ENCODE measurements at places on chromosomes 4 and X.

DNA sequence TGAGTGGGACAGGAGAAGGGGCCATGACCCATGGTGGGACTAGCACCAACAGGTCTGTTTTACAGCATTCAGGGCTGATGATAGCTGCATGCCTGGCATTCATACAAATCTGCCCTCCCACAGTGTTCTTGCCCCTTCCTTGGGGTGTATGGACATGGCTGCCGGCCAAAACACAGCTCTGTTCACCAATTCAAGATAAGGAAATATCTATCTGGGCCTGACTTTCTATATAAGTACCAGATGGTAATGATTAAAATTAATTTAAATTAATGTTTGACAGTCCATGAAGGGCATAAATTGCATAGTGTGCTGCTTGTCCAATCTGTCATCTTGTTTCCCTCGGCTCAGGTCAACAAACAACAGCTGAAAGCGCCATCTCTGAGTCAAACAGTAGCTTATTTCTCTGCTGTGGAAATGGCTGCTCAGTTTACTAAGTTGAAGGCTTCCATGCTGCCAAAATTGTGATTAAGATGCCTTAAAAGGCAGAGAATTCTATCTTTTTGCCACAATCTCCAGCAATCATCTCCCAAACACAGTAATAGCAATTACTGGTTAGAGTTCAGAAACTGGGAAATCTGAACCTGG is 67.0 kb upstream of the TSPAN7 start:
- DNase-seq: no peak

- no peak for DNase-seq
Measured at GRCh38 chr4:153276971-153277370, 67.5 kb upstream of the MND1 start.

GRCh38 chrX:40663880-40664630 is 16.7 kb upstream of the CXorf38 start:
- no peak for DNase-seq

- no peak for DNase-seq
Measured at GRCh38 chr4:138688408-138689085, 327.0 kb upstream of the NOCT start.

GRCh38 chr4:19224820-19225219 is 1026.9 kb upstream of the SLIT2 start:
- DNase-seq: peak; percentile 13

- peak; percentile 82 for DNase-seq
Measured at GRCh38 chrX:153763989-153764755, at the start of gene PLXNB3. Gene PLXNB3, plus strand, starts transcription at chrX:153764249. Its CDS starts 1,287 bp downstream, at chrX:153765536.

- DNase-seq: no peak
Measured at GRCh38 chr4:80070880-80071603, 2.0 kb downstream of the ANTXR2 start.

DNA sequence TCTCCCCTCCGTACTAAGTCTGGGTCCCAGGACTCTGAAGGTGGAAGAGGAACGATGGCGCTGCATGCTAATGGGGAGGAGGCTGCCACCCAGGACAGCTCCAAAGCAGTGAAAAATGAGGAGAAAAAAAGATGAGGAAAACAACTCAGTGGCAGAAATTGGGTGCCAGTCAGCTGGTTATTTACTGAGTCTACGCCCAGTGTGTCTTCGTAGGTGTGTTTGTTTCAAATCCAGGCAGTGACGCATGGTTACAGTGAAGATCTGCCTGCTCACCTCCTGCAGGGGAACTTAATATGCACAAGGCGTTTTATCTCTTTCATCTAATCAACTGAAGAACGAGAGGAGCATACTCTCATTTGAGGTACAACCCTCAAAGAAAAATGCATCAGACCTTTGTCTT is 70.9 kb upstream of the FBXW7 start:
- no peak for DNase-seq

- no peak for DNase-seq
Measured at GRCh38 chr4:7679406-7680040, 244.8 kb upstream of the PSAPL1 start.

- no peak for DNase-seq
Measured at GRCh38 chr4:32569861-32570260, 1849.7 kb downstream of the PCDH7 start.

DNA sequence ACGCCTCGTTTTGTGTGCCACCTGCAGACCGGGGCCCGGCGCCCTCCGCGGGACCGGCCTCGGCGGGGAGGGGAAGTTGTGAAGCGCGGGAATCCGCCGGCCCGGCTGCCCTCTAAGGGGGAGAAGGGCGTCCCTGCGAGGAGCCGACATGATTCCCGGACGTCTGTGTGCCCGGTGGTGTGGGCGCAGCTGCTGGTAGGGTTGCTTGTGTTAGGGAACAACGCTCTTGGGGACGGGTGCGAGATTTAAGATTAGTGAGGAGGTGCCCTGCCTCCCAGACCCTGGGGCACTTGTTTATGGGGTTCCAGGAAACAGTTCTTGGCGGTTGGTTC is 627 bp downstream of the CDKN2AIP start:
- DNase-seq: no peak

DNA sequence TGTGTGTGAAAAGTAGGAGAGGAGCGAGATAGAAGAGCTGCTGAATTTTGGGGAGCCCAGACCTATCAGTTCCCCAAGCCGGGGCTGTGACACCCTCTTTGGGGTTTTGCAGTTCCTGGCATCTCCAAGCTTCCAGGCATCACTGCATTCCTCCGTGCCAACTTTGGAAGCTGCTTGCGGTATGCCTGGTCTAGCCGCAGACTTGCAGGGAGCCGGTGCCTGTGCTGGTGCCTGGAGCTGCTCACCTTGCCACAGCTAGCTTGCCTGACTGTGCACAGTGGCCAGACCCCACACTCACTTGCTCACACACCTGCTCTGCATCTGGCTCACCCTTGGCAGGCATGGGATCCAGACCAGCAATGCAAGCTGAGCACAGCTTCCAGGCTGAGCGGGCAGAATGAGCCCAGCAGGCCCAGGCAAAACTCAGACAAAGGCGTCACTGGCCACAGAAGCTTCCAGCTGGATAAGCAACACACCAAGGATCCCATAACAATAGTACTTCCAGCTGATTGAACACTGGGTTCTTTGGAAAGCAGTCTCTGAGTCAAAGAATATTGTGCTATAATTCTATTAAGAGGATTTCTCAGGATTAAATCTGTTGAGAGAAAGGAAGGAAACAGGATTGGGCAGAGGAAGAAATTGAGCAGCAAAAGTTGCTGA is 390.9 kb downstream of the TEX13C start:
- DNase-seq: no peak

GRCh38 chrX:2513121-2513664 is 12.4 kb upstream of the DHRSX start:
- DNase-seq: no peak

GRCh38 chrX:23066588-23067281 is 67.0 kb downstream of the DDX53 start:
- peak; percentile 19 for DNase-seq

GRCh38 chr4:42344749-42345148 is 52.5 kb upstream of the SHISA3 start:
- DNase-seq: no peak

GRCh38 chr4:56861360-56861759 is 39.9 kb upstream of the SPINK2 start:
- no peak for DNase-seq

DNA sequence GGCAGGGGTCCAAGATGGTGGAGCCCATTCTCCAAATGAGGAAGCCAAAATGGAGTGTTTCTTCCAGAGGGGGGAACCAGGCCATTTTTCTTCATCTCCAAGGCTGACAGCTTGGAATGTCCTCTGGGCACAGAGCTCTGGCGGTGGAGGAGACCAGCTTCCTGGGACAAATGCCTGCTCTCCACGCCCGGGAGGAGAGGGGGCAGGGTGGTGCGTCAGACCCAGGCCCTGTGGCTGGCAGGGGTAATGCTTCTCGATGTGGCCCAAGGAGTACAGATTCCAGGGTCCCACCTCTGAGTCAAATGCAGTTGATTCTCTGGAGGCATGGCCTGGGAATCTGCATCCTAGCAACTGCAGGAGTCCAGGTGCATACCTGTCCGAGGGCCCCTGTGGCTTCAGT is 44.6 kb upstream of the ADRA2C start:
- DNase-seq: no peak

DNA sequence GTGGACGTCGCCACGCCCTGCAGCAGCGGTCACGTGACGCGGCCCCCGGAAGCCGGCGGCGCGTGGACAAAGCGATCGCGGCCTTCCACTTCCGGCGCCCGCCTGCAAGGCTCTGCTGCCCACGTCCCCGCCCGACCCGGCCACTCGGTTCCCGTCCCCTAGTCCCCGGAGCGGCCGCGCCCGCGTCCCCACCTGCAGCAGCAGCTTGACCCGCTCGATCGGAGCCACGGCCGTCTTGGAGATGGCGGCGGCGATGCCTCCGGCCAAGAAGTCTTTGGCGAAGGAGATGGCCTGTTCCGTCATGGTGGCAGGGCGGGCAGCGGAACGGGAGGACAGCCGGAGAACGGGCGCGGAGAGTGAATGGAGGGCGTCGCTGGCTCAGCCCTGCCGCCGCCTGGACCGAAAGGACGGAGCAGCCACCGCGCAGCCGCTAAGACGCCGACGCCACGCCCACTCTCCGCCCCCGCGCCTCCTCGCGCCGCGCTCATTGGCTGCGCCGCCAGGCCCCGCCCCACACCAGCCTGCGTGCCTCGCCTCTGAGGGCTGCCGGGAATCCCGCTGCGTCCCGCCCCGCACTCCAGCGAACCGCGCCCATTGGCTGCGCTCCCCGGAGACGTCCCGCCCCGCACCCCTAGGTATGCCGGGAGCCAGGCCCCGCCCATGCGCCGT is at the start of gene SLC25A6:
Gene SLC25A6 (minus strand): TSS at position 407 of the 669 bp plus-strand sequence. CDS start 104 bp downstream, at position 303.
- peak; percentile 100 for DNase-seq

DNA sequence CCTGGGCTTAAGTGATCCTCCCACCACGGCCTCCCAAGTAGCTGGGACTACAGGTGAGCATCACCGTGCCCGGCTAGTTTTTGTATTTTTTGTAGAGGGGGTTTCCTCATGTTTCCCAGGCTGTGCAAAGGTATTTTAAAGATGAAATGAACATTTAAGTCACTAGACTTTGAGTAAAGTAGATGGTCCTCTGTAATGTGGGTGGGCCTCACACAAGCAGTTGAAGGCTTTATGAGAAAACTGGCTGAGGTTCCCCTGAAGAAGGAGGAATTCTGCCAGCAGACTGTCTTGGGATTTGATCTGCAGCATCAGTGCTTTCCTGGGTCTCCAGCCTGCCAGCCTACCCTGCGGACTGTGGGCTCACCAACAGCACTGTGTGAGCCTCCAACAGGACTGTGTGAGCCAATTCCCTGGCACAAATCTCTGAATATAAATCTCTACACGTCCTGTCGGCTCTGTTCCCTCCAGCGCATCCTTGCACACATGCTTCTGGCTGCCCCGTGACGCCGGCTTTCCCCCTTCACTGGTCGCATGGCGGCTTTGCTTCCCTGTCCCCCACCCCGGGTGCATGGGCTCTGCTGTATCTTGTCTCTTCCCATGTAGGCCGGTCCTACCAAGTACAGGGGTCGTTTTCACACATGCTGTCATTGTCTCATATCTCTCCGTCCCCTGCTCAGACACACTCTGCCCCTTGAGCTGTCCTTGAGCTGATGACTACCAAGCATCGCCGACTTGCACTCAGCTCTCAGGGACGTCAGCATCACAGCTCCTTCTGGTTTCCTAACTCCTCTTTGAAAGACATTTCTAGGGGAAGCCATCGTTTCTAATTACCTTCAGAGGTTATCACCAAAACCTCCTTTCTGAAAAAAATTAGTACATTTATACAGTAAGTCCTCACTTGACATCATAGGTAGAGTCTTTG is 46.4 kb downstream of the RWDD4 start:
- no peak for DNase-seq

DNA sequence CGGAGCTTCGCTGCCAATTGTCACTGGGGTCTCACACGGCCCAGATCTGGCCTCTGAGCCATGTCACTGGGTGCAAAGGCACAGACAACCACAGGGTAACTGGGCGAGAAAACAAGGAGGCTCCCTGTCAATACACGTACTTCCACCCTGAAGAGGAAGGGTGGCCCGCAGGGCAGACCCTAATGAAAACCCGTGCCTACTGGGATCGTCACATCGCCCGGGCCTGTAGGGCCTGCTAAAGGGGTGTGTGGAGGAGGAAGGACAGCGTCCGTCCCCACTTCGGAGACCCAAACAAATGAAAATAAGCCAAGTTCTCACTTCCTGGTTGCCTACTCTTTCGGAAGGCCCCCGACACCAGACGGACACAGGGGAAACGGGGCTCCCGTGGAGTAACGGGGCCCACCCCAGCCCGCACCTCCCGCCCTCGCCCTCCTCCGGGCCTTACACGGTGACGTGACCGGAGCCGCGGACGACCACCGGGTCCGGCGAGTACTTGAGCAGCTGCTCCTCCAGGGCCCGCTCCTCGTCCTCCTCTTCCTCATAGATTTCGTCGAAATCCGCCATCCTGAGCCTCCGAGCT is 578 bp downstream of the CHIC2 start:
- peak; percentile 37 for DNase-seq

GRCh38 chrX:103823591-103823990 is 8.5 kb downstream of the RAB9B start:
- DNase-seq: no peak

GRCh38 chrX:82087699-82088098 is 885.8 kb downstream of the SH3BGRL start:
- no peak for DNase-seq

DNA sequence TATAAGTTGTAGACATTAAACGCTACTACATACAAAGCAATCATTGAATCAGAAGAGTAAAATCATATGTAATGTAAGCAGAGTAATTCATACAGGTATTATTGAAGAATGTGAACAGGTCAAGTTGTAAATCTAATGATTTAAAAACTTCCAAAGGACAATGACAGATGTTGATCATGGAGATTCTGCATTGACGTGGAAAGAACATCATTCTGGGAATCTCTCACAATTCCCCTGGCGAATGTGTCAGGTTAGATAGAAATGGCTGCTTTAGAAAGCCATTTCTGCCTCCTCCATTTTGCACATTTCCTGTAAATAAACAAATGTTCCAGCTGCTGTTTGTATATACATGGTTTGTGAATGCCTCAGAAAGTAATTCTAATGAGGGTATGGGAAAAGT is 719.4 kb downstream of the ADGRL3 start:
- no peak for DNase-seq

DNA sequence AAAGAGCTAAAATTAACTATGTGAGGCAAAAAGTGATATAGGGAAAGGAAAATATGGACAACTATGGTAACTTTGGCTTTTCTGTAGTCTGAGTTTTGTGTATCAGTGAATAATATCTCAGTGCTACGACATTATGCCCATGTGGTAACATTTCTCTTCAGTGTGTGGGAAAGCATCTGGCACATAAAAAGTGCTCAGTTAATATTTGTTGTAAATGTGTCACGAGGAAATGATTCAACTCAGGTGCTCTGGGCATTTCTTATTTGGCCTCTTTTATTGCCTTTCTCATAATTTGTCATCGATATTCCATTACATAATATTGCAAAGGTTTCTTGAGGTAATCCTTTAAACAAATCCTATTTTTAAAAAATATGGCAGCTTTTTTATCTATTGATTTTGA is 17.6 kb downstream of the OFD1 start:
- DNase-seq: no peak

- DNase-seq: no peak
Measured at GRCh38 chrX:148574237-148574973, 74.0 kb downstream of the AFF2 start.

- no peak for DNase-seq
Measured at GRCh38 chrX:113529426-113530013, 688.9 kb upstream of the AMOT start.

All from GM10248 (cell line).